ENCODE measurements at places on chromosomes 5 and 9. TPM values are rescaled to one million over a fixed set of nuclear protein-coding genes. Genes with fewer than 3 reads are reported as not detected.

Gene N4BP3
- 1.1 TPM for total RNA-seq

Gene PTPRD
- total RNA-seq, result 0.43 TPM

Gene ABITRAM
- total RNA-seq, result 22.5 TPM

Gene BRINP1
- total RNA-seq, result 0.10 TPM

Gene PHF24
- 0.39 TPM for total RNA-seq

Gene SLC46A2
- total RNA-seq, result not detected

Gene NIPAL4
- 13.5 TPM for total RNA-seq

Measured in A549 treated with Mapracorat at 1 μM for 4 hours (cell line).